WTC11 (cell line): ENCODE measurements at places on chromosomes 4 and X. TPM values are rescaled to one million over a fixed set of nuclear protein-coding genes. Genes with fewer than 3 reads are reported as not detected.

DNA sequence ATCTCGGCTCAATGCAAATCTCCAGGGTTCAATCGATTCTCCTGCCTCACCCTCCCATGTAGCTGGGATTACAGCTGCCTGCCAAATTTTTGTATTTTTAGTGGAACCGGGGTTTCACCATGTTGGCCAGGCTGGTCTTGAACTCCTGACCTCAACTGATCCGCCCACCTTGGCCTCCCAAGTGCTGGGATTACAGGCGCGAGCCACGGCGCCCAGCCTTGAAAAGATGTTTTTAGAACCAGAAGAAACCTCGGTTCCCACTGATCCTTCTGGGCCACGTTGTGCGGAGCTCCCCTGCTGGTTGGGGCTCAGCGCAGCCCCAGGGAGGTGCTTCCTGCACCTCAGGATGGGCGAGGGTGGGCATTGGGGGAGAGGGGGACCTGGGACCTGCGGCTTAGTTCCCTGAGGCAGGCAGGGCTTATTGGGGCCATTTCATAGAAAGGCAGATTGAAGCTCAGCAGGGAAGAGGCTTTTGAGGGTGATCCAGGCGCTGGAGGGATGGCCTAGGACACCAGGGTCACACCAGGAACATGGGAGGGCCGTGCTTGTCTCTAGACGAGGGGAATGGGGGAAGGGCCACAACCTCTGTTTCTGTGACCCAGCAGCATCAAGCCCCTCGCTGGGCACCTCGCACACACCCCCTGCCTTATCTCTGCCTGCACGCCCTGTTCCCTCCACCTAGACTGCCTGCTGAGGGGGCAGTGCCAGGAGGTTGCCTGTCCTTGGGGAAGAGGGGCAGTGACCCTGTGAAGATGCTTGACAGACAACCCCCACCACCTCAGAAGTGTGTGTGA lies 6.3 kb upstream of the ADD1 start:
- DNase-seq, result no peak

DNA sequence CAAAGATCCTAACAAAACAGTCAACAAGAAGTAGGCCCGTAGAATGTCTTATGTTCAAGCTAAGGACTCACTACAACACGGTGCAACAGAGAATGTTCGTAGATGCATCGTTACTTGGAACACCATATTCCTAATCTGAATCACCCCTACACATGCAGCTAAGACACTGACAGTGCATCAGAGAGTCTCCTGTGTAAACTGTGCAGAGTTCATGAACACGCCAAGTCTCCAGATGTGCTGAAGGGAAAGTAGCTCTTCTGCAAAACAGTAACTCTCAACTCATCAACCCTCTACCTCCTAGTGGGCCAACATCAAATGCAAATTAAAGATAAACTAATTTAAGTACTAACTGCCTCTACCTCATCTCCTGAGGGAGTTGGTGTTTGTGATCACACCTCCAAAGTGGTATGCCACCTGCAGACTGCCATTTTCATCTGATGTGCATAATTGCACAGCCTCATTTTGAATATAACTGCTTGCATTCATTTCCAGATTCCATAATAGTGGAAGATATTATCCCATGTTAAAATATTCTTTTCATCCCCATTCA lies 73.5 kb downstream of the MOSPD2 start:
- no peak for DNase-seq

- peak; percentile 38 for DNase-seq
Measured at GRCh38 chrX:63275127-63275526, 76.0 kb downstream of the SPIN4 start.

DNA sequence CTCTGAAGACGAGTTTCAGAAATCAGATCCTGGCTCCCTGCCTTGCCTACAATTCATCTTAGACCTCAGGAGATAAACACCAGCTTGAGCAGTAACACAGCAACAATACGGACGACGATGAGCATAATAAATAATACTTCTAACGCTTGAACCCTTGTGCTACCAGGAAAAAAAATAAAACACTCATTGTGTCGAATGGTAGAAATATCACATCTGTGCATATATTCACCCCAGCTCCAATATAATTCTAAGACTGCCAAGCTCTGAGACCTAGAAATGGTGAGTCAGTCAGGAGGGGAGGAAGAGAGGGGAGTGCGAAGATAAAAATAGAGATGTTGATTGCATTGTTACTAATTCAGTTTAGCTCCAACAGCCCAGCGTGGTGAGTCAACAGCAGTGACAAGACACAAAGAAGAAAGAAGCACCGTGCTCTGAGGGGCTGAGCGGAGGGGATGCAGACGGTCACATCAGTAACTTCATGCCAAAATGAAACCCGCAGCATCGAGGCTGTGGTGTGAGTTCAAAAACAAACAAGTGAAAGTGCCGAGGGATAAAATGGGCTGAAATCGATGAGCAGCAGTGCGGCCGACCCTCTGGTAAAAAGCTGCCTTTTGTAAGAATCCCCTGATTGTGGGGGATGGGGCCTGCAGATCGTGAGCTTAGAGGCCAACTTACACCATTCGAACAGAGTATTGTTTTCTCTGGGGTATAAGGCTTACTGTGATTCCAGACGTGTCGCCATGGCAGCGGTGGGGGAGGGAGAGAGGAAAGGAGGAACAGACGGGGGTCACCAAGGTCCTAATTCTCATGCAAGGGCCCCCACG lies 150.4 kb downstream of the MGST2 start:
- peak; percentile 53 for DNase-seq

ADGRG4 gene
- not detected in 3 replicates for total RNA-seq

- no peak for DNase-seq
Measured at GRCh38 chrX:155767876-155768769, 113.0 kb upstream of the VAMP7 start.

DNA sequence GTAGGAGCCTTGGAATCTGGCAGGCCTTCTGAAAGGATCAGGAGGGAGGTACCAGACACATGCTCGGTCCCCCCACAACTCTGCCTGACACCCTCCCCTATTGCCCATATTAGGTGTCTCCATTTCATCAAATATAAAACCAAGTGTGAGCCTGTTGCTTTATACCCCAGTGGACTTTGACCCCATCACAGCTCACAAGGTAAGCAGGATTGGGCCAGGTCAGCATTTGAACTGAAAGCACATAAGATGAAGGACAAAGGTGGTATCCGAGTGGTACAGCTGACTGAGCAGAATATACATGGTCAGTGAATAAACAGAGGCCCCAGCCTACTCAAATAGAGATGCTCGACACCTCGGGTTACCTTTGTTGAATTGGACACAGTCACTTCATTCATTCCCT lies 20.0 kb downstream of the SLC25A43 start:
- DNase-seq, result no peak

GRCh38 chr4:80179637-80180161 lies 17.6 kb upstream of the PRDM8 start:
- DNase-seq, result no peak

ARHGEF6 gene
- 5.1 to 5.6 TPM (median 5.2 TPM) in 3 replicates for total RNA-seq

CFAP47 gene
- 0.07 TPM in 1 of 3 replicates, not detected in the others for total RNA-seq

DNA sequence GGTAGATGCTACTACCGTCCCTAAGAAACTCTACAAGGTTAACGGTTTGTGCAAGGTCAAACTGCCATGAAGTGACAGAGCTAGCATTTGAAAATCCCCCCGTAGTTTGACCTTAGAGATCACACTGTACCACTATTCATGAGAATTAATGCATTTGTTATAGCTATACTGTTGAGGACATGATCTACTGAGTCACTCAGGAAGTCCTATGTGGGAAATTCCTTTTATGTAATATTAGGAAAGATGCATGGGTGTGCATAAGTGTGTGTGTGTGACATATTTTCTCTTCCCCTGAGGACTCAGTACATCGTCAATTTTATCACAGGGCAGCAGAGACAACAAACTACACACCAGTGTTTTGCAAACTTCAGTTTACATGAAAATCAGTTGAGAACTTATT lies 141.1 kb downstream of the FBXW7 start:
- no peak for DNase-seq

- DNase-seq, result no peak
Measured at GRCh38 chr4:23952258-23952657, 62.4 kb upstream of the PPARGC1A start.

DNA sequence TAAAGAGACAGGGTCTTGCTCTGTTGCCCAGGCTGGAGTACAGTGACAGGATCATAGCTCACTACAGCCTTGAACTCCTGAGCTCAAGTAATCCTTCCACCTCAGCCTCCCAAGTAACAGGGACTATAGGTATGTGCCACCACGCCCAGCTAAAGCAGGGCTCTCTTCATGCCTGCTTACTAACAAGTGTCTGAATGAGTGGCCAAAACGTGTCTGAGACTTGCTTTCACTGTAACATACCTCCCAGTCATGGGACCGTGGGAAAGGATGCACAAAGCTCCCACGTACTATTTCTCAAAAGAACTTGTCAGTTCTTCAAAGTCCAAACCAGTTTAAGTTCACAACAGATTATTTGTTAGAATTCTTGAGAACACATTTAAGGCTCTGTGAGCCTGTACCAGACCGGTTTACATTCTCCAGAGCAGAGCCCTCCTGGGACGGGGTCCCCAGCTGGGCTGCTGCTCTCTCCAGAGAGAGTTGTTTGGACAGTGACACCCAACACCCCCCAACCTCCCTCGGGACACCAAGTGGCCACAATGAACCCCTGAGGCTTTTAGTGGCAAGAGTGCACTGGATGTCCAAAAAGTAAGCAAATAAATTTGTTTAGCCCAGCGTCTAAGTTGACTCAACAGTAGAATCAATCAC lies 24.1 kb downstream of the SH3KBP1 start:
- DNase-seq, result no peak

DNA sequence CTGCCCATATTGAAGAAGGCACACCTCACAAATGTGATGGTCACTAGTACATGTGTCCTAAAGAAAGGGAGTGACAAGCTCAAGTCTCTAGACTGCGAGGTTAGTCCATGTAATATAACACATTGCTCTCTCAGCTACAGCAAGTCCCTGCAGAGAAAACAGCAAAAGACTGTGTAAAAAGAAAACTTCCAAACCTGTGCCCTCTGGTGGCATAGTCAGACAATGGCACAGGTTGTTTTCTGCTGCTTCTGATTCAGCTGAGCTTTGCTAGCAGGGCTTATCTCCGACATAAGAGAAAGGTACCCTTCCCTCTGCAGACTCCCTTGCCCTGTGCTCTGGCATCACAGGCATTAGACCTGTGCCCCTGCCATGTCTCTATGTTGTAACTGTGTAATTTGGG lies 1.4 kb upstream of the SERPINA7 start:
- peak; percentile 10 for DNase-seq

DNA sequence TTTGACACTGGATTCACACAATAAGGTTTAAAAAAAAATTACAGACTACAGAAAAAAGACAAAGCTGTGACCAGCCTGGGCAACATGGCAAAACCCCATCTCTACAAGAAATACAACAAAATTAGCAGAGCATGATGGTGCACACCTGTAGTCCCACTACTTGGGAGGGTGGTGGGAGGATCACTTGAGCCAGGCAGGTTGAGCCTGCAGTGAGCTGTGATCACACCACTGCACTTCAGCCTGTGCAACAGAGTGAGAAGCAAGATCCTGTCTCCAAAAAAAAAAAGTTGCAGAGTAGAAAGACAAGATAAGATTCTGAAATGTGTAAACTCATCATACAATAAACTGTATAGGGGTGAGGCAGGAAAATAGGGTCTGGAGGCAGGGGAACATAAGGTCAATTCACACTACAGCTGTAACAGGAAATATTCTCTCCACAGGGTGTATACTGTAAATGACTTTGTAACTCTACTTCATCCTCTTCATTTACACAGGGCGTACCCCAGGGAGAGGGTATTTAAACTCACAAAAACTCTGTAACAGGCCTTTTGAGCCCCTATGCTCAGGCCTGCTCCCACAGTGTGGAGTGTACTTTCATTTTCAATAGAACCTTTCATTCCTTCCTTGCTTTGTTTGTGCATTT lies 112.6 kb upstream of the MAPK10 start:
- DNase-seq, result no peak

- no peak for DNase-seq
Measured at GRCh38 chrX:154021131-154021611, 1.5 kb upstream of the IRAK1 start.
